ENCODE measurements at places on chromosomes 5 and 9.

- DNase-seq = no peak
Measured at GRCh38 chr5:32446630-32447029, 2.1 kb upstream of the ZFR start.

GRCh38 chr5:126628102-126628501 is 27.4 kb downstream of the PHAX start:
- no peak for DNase-seq

DNA sequence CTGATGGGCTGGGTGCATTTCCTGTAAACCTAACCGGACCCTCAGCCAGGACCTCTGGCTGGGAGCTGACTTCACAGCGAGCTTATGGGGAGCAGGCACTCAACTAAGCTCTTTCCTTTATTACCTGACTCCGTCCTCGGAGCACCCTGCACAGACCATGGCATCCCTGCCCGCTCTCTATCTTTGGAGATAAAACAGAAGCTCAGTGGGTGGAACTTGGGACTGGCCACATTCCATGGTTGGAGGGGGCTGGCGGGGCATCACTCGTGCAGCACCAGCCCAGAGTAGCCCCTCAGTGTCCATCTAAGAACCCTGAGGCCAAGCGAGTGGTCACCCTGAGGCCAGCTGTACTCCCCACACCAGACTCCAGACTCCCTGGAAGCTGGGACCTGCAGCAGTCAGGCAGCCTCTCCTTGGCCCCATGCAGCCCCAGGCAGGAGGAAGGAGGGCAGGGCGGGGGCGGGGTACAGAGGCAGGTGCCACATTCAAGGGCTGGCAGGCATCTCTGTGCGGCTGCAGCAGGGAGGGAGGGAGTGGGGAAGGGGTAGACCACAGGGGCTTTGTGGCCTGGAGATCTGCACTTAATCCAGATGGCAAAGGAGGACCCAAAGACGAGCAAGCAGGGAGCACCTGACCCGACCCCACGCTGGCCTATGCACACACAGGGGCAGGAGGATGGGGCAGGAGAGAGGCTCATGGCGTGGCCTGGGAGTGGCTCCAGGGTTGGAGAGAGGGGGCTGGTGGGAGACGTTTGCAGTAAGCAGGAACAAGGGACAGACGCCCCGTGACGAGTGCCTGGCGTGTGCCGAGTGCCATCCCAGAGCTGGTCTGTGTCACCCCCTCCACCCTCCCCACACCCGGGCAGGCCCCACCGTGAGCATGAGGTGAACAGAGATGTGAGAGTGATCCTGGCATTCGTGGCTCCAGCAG is 26.1 kb downstream of the GLT6D1 start:
- DNase-seq = no peak

GRCh38 chr5:129096382-129096991 is 1.9 kb downstream of the ISOC1 start:
- DNase-seq = no peak

GRCh38 chr5:170434966-170435605 is 45.9 kb upstream of the KCNMB1 start:
- peak; percentile 25 for DNase-seq

- no peak for DNase-seq
Measured at GRCh38 chr9:137827908-137828526, 49.6 kb upstream of the CACNA1B start.

DNA sequence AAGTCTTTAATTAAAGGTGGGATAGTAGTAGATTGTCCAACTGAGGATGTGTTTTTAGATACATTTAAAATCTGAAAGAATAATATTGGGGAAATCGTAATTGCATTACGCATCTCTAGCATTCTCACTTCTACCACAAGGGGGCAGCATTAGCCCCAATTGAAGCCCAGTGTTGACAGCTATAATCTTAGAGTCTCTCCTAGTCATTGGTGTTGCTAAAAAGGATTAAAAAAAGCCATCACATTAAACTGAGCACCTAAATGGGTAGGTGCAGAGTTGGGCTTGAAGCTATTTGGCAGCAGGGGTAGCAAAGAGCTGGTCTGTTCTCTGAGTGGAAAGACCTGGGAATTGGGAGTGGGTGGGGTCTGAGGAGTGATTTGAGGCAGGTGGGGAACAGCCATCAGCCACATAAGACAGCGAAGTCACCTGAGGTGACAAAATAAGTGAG is 177.2 kb downstream of the OSTF1 start:
- peak; percentile 7 for DNase-seq

- no peak for DNase-seq
Measured at GRCh38 chr5:53080271-53080670, 29.3 kb downstream of the MOCS2 start.

GRCh38 chr5:91059409-91059808 is 323.7 kb downstream of the ARRDC3 start:
- no peak for DNase-seq
